ENCODE measurements at places on chromosomes 12 and 14.

GRCh38 chr14:24437020-24437735 is 5.4 kb downstream of the SDR39U1 start:
- no peak for DNase-seq

GRCh38 chr12:121295746-121296617 is 527 bp downstream of the CAMKK2 start:
- DNase-seq = no peak

DNA sequence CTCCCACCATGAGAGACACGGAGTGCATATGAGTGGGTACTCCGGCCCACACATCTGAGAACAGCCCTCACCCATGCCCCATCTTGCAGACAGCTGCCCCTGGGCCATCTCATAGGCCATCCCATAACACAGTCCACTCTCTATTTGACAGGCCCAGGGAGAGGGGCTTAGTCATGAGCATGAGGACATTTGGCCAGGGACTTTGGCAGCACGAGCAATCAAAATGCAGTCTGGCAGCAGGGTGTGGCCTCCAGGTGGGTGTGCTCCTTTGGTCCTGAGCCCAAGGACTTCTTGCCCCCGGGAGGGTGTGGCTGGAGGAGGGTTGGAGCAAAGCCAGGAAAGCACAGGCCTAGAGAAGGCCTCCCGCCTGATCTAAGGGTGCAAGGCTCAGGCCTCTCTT is 25.6 kb downstream of the EMP1 start:
- DNase-seq = no peak

DNA sequence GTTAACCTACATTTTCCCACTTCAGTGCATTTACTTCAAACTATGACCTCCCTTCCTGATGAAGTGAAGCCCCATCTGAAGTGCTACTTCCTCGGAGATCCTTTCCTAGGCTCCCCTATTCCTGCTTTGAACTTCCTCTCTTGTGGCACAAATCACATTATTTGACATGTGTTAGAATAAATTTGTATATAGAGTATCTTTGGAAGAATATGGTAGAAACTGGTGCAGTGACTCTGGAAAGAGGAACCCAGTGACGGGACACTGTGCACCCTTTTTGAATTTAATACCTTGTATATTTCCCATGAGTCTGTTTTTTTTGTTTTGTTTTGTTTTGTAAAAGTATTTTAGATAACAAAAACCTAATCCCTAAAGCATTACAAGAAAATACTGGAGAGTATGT is 66.4 kb upstream of the SRSF5 start:
- no peak for DNase-seq

GRCh38 chr12:3036901-3037600 is 40.1 kb upstream of the TSPAN9 start:
- DNase-seq = no peak

DNA sequence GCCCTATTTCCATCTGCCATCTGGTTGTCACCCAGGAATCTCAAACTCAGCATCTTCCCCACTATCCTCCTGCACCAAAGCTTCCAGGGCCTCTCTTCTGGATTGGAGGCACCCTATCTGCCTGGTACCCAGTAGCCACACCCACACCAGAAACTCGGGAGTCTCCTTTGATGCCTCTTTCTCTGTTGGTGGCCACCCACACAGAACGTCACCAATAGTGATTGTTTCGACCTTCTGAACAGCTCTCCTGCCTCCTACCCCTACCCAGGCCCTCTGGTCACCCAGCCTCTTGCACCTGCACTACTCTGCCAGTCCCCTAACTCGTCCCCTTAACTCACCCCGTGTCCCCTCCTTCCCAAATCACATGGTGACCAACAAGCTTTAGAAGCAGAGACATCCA is 95.0 kb downstream of the IRF2BPL start:
- no peak for DNase-seq

- no peak for DNase-seq
Observed at GRCh38 chr12:91817517-91817916, 328.1 kb downstream of the BTG1 start.

DNA sequence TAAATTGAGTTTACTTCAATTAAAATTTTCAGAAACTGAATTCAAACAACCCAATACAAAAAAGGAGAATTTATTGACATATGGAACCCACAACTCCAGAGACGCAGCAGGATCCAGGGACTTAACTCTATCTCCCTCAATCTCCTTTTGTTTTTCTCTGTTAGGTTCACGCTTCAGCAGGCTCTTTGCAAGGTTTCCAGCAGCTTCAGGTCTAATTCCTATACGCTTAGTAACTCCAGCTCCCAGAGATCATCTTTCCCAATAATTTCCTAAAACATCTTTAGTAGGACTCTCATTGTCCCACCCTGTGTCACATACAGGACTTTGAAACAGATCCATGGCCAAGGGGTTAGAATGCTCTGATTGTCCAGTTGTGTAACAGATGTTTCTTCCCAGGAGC is 175.2 kb downstream of the RMST start:
- no peak for DNase-seq

DNA sequence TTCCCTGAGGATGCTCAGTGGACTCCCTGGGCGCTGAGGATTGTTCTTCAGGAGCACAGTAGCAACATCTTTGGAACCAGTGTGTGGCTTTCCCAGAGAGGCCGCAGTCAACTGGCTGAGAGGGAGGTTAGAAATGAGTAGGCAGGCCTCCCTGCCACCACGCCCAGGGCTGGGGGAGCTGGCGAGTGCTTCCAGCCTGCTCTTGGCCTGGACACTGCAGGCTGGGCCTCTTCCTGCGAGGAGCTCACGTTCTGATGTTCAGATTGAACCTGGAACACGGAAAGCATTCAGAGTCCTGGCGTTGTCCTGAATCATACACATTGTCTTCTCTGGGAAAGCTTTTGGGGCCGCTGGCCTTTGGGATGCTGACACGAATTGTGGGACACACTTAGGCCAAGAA is 15.6 kb downstream of the TSPAN9 start:
- no peak for DNase-seq

- no peak for DNase-seq
Observed at GRCh38 chr12:61538951-61539350, 721.3 kb upstream of the USP15 start.

DNA sequence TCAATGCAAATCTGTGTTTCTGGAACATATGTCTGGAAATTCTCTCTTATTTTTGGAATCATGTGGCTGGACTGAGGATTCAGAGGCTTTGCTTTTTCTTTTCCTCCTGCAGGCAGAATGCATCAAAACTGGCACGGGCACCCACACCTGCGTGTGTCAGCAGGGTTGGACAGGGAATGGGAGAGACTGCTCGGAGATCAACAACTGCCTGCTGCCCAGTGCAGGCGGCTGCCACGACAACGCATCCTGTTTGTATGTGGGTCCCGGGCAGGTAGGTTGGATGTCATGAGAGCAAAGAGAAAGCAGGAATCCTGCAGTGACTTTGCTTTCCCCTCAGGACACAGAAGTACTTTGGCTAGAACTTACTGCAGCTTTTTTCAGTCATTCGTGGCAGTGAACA is 90.3 kb downstream of the STAB2 start:
- no peak for DNase-seq

DNA sequence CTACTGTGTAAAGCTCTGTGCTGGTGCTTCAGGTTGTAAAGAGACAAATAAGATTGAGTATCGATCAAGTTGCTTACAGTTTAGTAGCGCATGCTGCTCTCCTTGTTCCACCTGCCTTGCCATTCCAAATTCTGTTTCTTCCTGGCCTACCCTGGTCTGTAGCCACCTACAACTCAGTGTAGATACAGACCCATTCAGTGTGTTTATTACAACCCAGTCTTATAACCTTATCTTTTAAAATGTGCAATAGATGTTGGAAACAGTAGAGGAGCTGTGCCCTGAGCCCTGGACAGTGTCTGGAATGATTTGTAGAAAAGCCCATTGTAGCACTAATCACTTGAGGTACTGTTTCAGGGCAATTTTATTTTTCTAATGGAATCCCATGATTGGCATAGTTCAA is 68.5 kb downstream of the DIP2B start:
- no peak for DNase-seq

- no peak for DNase-seq
Observed at GRCh38 chr12:18421867-18422266, 160.5 kb downstream of the PIK3C2G start.

GRCh38 chr12:6819106-6820030 is 2.3 kb upstream of the GPR162 start:
- no peak for DNase-seq

DNA sequence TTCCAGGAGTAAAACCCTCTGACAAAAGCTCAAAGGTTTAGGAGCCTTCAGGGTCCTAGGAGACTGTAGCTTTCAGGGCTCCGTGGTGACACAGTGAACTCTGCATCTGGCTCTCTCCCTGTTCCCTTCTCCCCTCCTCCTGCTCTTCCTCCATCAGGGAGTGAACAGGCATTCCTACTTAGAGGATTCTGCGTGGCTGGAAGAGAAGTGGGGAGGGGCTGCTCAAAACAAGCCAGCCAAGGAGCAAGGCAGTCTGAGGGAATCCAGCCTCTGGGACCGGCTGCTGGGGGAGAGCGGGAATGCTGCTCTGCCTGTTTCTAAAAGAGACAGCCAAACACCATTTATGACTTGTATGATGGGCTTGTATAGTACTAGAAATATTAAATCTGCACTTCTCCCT is 49.5 kb downstream of the RBMS2 start:
- DNase-seq = no peak

DNA sequence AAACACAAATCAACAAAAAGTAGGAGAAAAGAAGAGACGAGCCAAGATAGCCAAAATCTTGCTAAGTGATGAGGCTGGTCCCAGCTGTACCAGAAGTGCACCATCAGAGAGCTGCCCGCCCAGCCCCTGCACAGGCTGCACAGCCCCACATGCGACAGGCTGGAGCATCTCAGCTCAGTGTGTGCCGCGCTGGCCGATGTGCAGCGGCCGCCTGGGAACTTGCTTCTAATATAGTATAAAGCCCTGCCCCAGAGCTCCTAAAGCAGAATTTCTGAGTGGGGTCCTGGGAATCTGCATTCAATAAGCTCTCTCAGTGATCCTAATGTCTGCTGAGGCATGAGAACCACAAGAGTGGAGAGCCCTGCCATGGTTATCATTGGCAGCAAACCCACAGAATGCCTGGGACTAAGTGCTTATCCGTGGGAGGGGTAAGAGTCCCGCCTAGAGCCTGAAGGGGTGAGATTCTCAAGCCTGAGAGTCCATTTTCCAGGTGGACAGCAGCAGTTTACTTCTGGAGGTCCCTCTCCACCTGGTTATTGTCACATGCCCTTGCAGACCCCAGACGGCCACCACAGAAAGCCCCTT is 171.6 kb downstream of the DPF3 start:
- DNase-seq = no peak

- DNase-seq = no peak
Observed at GRCh38 chr12:20696181-20696905, 1.2 kb downstream of the SLCO1C1 start.

GRCh38 chr12:109432431-109432830 is 44.7 kb downstream of the KCTD10 start:
- no peak for DNase-seq

GRCh38 chr14:21703357-21704326 is 30.0 kb upstream of the OR4E1 start:
- no peak for DNase-seq

DNA sequence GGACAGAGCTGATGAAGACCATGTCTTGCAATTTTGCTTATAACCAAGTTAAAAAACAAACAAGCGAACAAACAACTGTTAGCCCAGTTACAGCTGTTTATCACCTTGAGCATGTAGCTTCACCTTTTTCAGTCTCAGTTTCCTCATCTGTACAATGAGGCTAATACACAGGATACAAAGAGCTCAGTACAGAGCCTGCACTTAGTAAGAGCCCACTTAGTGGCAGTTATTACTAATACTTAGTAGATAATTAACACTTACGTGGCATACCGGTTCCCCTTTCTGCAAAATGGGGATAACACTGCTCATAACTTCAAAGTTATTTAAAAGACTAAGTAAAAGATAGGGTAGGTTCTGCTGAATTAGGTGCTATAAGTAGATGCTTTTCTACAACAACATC is 228.0 kb downstream of the MON2 start:
- no peak for DNase-seq

DNA sequence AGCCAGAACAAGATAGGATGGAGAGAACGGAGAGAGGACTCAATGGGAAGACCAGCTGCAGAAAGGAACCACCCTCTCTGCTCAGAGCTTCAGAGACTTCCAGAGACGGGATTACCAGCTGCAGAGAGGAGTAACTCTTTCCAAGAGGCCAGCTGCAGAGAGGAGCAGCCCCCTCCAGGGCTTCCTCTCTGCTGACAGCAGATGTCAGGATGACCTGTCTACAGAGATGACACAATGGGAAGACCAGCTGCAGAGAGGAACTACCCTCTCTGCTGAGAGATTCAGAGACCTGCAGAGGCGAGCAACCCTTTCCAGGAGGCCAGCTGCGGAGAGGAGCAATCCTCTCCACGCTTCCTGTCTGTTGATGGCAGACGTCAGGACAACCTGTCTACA is 61.8 kb downstream of the KLRG1 start:
- no peak for DNase-seq

DNA sequence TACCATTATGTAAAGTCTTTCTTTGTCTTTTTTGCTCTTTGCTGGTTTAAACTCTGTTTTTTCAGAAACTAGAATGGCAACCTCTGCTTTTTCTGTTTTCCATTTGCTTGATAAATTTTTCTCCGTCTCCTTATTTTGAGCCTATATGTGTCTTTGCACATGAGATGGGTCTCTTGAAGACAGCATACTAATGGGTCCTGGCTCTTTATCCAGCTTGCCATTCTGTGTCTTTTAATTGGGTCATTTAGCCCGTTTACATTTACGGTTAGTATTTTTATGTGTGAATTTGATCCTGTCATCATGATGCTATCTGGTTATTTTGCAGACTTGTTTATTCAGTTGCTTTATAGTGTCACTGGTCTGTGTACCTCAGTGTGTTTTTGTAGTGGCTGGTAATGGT is 207.9 kb upstream of the TMEM260 start:
- DNase-seq = no peak

- no peak for DNase-seq
Observed at GRCh38 chr12:124087266-124088051, 114.4 kb downstream of the ZNF664 start.

DNA sequence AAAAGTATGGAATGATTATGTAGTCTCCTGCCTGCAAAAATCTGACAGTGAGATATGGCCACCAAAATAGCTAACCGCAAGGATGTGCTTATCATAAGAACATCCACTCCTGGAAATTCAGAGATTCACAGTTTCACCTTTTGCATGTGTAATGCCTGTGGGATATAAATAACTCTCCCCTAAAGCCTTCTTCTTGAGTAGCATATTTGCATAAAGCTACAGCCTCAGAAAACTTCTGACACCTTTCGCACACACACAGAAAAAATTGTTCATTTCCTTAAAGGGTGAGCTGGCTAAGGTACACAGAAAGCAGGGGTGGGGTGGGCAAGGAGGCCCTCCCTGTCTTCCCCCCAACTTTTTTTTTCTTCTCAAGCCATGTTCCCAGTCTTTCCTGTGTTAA is 3.1 kb upstream of the IGF1 start:
- DNase-seq = no peak

GRCh38 chr14:30115756-30116155 is 188.1 kb upstream of the PRKD1 start:
- DNase-seq = no peak
